Activated T-cell treated with anti-CD3 and anti-CD28 coated beads for 4 hours (primary cell): ENCODE measurements at places on chromosomes 7 and 10.

GRCh38 chr7:64873517-64873916 lies 29.6 kb upstream of the ZNF273 start:
- no peak for DNase-seq

DNA sequence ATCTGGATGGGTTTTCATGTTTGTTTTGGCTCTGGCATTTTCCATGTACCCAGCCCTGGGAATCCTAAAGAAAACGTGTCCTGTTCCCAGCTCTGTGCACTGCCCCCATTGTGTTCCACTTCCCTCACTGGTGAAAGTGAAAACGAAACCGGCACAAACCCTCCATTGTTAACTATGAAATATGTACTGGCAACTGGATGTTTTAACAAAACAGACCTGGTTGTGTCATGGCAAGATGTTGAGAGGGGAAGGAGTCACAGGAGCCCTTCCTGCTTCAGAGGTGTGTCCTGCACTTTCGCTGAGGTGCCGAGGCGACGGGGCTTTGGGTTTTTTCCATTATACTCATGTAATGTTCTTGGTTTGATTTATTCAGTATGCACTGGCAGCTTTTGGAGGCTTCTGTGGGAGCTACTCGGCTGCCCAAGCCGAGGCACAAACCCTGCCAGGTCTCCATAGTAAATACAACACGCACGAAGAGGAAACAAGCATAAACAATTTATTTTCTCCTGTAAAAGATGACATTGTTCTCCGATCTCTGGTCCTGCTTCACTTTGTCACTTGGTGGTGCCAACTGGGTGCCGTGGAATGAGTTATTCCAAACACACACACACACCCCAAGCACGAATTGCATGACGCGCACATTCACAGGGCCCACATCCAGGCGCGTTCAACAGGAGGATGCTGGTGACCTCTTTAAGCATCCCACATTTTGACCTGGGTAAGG lies 118.2 kb downstream of the CDK6 start:
- peak; percentile 35 for DNase-seq

- DNase-seq = no peak
These were observed 63.6 kb upstream of the BMPER start for GRCh38 chr7:33841705-33842129.

DNA sequence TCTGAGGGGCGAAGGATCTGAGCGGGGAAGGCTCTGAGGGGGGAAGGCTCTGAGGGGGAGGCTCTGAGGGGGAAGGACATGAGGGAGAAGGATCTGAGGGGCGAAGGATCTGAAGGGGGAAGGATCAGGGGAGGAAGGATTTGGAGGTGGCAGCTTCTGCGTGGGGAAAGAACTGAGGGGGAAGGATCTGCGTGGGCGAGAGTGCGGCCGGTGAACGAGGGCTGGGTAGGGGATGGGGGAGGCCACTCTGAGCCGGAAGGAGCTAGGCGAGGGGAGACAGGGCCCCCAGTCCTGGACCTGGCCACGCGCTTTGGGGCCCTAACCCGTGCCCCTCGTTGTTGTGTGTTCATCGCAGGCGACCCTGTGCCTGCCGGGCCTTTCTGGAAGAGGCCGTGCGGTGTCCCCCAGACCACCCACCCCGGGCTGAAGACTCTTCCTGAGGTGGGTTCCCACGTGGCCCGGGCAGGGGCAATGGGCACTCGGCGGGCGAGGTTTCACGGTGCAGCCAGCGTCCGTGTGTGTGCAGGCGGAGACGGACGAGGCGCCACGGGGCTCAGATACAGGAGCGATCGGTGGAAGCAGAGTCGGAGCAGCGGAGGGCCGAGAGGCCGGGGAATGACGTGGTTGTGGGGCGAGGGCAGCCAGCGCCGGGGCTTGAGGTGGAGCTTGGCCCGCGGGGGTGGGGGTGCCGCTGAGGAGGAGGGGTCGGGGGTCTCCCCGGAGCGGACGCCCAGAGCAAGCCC lies 2.0 kb downstream of the CALY start:
- peak; percentile 32 for DNase-seq

- no peak for DNase-seq
These were observed 107.3 kb downstream of the EXOC4 start for GRCh38 chr7:133360201-133360600.

DNA sequence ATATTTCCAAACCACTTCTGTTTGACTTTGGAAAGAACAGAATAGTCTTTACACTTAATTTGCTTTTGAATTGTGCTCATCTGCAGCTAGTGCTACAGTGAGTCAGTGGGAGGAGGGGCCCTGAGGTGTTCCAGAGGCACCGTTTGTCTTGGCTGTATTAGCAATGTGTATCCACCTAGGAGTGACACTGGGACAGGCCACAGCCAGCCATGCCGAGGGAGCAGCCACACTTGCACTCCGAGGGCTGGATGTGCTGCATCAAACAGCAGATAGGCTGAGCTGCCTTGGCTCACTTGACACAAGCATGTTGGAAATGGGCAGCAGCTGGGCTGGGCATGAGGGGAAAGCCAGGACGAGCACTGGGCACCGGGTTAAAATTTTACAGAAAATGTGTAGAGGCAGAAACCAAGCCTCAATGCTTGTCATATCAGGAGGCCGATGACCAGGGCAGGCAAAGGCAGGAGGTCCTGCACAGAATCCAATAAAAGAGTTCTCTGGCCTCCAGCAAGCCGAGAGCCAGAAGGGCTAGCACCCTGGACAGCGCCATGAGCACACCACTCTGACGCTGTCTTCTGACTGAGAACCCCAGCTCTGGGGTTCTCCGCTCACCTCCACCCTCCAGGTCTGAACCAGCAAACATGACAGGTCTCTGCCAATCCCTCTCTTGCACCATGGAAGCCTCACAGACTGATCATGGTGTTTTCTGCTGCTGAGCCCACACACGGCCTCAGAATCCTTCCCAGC lies 163.3 kb downstream of the GRID1 start:
- no peak for DNase-seq

GRCh38 chr10:30583778-30584415 lies 45.7 kb downstream of the LYZL2 start:
- no peak for DNase-seq

- no peak for DNase-seq
These were observed 425.2 kb upstream of the NFE2L3 start for GRCh38 chr7:25726781-25727311.

- DNase-seq = no peak
These were observed 69.8 kb downstream of the MET start for GRCh38 chr7:116741625-116742316.

DNA sequence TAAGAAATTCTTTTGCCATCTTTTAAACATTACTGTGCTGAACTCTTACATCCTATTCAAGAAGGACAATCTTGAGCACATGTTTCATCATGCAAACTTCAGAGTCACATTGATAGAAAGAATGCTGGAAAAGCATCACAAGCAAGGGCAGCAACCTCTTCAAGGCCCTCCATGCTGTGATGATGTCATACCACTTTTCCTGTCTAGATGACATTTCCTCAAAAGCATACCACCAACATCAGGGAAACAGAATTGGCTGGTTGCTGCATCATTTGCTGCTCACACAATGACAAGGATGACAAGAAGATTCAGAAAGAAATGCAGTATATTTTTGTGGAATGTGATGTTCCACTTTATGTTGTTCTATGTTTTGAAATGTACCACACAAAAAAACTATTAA lies 37.6 kb downstream of the CYP2C8 start:
- no peak for DNase-seq

- DNase-seq = no peak
These were observed 84.0 kb downstream of the NRBF2 start for GRCh38 chr10:63217120-63217605.

- DNase-seq = no peak
These were observed 21.0 kb downstream of the ZCCHC24 start for GRCh38 chr10:79424221-79425073.

DNA sequence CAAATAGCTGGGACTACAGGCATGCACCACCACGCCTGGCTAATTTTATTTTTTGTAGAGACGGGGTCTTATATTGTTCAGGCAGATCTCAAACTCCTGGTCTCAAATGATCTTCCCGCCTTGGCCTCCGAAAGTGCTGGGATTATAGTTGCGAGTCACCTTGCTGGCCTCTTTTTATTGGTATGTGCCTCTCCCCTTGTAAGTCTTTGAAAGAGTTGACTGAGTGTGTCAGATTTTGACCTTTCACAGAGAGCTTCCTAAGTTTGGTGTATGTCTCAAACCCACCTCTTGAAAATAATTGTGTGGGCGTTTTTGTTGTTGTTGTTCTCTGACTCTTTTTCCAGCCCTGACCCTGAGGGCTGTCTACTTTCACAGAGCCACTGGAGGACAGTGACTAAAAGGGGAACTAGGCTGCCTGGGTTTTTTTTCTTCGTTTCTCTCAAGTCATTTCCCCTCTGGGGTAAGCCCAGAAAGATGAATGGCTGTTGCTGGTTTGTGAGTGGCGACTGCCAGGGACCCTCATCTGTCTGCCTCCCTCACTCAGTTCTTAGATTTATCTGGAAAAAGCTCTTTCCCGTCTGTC lies 262.8 kb downstream of the ZEB1 start:
- no peak for DNase-seq

GRCh38 chr10:124294811-124295770 lies 123.6 kb downstream of the OAT start:
- no peak for DNase-seq

- DNase-seq = no peak
These were observed at the start of gene OR2A5 for GRCh38 chr7:144048648-144049047. Gene OR2A5, plus strand, starts transcription at chr7:144048948. Its CDS starts 1,454 bp downstream, at chr7:144050402.
